Osteoblast (primary cell): ENCODE measurements at places on chromosomes 1 and 21. TPM values are rescaled to one million over a fixed set of nuclear protein-coding genes. Genes with fewer than 3 reads are reported as not detected.

SNAP47 gene
- 47.7 and 51.4 TPM in 2 replicates for total RNA-seq

PPM1J gene
- total RNA-seq: 0.59 and 1.1 TPM in 2 replicates

SELP gene
- total RNA-seq: not detected in 2 replicates

ASCL5 gene
- total RNA-seq: not detected in 2 replicates

LAX1 gene
- total RNA-seq: 0.29 TPM in 1 of 2 replicates, not detected in the other

THEM5 gene
- not detected in 2 replicates for total RNA-seq

IL19 gene
- not detected in 2 replicates for total RNA-seq
